ENCODE measurements at places on chromosomes 6 and 20.

DNA sequence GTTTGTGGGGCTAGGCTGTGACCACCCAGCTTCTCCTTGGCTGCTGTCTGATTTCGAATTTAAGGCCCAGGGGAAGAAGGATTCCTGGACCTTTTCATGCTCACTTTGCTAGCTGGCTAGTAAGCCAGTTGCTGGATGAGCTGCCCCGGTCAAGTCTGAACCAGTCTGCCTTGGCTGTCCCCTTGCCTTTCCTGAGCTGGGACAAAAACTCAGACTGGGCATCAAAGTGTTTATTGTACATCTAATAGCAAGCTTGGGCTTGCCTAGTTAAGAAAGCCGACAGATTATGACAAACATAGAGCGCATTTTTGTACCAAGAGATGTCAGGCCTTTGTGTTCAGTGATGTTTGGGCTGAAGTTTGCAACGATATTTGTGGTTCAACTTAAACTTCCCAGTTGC lies 750 bp upstream of the PAK5 start:
- DNase-seq = no peak

DNA sequence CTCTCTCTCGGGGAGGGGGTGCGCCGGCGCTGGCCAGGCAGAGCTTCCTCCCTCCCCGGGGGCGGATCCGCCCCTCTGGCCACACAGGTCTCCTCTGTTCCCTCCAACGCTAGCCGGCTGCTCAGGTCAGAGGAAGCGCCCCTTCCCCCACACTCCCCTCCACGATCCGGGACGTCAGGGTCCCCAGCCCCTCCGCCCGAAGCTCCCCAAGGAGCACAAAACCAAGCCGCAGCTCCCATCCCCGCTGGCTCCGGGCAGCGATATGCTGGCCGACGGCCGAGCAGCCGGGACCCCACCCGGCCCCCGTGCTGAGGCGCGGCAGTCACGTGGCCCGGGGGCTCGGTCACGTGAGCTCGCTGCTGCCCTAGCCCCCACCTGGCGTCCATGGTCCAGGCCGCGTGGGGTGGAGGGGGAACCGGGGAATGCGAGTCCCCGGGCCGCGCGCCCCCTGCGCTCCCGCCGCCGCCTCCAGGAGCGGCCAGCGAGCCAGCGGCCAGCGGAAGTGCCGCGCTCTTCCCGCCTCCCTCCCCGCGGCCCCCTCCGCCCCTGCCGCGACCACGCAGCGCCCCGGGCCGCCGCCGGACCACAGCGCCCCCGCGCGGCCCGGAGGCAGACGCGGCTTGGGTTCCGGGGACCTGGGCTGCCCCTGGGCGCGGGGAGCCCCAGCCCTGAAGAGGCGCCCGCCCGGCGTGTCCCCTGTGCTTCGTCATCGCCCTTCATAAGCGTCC lies at the start of gene SLC35B2:
SLC35B2 (minus strand) TSS at position 504 of the 728 bp plus-strand sequence; CDS start at position 386, 118 bp downstream.
- peak; percentile 53 for DNase-seq

DNA sequence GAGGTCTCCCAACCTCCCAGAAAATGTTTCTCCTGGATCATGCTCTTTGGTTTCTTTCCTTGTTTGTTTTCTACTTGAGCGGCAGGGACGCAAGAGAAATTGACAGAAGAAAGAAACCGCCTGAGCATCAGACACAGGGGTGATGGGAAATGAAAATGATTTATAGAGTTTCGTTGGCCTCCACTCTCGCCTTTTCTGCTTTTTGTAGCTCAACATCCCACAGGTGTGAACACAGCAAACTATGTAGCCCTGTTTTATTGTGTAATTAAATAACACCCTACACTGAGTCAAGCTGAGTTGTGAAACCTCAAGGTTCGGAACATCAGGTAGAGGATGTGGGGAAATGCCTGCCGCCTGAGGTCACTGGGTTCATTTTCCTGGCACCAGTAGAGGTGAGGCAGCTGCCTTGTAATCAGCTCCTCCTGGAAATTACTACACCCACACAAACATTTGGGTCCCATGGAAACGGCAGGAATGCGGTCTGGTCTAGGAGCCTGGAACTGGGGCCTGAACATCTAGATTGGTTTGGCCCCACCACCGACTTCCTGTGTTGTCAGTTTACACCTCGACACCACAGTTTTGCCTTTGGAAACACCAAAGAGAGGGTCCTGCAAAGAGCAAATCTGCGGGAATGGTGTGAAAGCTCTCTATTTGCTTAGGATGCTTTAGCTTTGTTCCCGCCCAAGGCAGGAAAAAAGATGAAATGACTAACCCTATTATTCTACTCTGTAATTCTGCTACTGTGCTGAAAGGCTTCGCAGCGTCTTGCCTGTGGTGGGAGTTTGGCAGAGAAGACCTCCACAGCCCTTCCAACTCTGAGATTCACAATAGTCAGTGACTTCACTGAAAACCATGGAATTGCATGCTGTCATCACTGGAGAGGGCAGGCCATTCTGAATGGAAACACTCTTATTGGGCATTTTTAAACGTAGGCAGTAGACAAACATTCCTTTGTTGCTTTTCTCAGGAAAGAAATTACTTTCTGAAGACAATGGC lies 53.0 kb downstream of the ADAT2 start:
- peak; percentile 5 for DNase-seq

DNA sequence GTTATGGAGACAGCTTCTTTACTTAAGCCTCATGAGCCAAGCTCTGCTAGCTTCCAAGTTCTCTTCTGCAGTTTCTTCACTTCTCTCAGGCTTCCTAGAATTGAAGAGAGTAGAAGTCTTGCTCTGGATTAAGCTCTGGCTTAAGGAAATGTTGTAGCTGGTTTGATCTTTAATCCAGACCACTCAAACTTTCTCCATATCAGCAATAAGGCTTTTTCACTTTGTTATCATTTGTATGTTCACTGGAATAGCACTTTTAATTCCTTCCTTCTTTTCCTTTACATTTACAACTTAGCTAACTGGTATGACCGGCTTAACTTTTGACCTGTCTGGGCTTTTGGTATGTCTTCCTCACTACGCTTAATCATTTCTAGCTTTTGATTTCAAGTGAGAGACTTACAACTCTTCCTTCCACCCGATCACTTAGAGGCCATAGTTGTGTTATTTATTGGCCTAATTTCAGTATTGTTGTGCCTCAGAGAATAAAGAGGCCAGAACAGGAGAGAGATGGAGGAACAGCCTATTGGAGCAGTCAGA lies 236.6 kb upstream of the BMP2 start:
- DNase-seq = no peak

DNA sequence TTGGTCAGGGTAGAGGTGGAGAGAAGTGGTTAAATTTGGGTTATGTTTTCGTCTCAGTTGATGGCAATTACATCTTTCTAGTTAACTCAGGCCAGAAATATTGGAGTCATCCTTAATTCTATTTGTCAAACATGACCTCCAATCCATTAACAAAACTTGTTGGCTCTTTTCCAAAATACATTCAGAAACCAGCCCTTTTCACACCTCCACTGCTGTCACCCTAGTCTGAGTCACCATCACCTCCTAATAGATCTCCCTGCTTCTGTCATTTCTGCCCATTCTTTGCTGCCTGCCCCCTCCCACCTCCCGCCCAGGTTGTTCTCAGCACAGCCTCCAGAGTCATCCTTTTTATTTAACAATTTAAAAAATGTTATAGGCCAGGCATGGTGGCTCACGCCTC lies 3.0 kb upstream of the ABCF1 start:
- DNase-seq = no peak

GRCh38 chr20:39042279-39043150 lies 80.4 kb downstream of the DHX35 start:
- no peak for DNase-seq

DNA sequence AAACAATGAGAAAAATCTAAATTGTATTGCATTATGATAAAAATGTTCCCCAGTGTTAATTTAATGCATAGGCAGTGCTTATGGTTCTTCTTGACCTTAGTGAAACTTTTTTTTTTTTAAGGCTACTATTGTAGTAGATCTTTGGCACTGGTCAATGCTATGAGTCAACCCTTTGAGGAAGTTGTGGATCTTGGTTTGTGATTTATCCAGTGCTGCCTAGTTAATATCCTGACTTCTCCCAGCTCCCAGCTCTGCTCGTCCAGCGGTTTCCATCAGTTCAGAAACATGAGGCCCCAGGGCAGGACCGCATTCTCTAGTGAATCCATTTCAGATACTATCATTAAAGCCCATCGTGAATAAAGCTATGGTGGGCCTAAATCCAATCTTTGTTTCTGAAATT lies 364.5 kb upstream of the JARID2 start:
- no peak for DNase-seq

DNA sequence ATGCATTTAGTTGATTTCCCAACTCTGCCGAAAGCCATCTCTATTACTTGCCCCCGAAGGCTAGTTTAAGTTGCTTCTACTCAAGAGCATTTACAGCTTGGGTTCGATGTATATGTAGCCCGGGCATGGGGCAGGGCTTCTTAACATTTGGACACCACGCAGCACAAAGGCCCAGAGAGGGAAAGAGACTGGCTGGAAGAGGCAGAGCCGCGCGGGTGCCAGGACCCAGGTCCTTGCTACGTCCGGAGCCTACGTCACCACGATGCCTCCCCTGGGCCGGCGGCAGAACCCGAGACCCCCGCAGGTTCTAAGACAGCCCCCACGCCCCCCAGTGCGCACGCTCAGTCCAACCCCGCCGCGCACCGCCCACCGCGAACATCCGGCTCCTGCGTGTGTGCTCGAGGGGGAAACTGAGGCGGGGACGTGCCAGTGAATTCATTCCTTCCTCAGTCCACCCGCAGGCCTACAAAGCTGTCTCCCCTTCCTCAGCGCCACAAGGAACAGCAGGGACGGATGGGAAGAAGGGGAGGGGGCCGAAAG lies 367 bp upstream of the PCIF1 start:
- peak; percentile 62 for DNase-seq

- DNase-seq = no peak
These were observed 9.5 kb upstream of the SFT2D1 start for GRCh38 chr6:166351715-166352285.

DNA sequence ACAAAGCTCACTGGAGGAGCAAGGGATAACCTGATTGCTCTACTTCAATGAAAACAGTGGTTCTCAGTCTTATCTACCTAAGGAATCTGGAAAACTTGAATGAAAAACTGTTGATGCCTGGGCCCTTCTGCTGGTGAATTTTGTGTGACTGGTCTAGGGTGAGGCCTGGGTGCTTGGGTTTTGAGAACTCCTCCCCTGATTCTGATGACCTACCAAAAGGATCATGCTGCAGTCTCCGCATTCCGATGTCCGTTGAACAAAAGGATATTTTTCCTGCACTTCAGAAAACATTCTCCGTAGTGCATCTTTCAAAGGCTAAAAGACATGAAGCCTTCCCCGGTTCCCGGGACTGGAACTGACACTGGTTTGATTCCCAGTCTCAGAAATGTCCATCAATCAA lies 157.9 kb downstream of the SYNDIG1 start:
- no peak for DNase-seq

- DNase-seq = no peak
These were observed 59.5 kb upstream of the NELFCD start for GRCh38 chr20:58921564-58921963.

DNA sequence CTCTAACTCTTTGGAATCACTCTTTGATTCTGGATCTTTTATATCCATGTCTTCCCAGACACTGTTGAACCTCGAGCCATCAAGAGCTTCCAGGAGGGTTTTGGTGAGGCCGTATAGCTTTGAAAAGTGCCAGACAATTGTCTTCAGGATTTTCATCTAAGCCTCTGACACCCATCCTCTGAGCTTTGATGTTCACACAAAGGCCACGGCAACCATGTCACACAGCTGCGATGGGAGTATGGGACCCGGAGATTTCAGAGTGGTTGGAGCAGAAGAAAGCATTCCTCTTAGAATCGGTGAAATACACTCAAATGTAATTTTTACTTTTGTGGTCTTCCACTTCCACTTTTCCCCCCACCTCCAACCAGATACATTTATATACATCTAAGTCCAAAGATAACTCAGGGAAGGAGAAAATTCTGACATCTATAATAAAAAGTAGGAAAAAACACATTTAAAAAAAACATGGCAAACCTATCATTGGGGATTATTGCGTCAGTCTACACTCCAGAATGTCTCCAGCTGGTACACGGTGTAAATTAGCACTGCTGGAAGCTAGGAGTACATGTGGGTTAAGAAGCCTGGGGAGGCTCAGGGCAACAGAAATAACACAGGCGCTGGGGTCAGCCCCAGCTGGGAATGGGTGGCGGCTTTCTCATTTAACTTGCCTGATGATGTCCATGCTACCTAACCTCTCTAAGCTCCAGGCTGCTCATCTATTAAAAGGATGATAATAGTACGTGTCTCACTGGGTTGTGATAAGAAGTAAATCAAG lies 92.7 kb downstream of the LY86 start:
- no peak for DNase-seq

DNA sequence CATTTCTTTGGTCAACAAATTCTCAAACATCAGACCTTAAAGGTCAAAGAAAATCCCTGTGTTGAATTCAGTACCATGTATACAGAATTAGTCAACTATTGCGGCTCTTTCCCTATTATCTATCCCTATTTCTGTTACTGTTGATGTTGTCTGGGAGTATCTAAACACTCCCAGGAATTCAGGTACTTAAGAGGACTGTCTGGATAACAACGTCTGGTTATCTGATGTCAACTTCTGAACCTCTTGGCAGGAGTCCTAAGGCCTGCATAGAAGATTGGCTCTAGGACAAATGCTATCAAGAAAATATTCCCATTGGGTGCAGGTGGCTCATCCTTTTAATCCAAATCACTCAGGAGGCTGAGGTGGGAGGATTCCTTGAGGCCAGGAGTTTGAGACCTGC lies 255.6 kb downstream of the KHDC1L start:
- no peak for DNase-seq

GRCh38 chr20:58718121-58718563 lies 25.5 kb downstream of the NPEPL1 start:
- DNase-seq = no peak

DNA sequence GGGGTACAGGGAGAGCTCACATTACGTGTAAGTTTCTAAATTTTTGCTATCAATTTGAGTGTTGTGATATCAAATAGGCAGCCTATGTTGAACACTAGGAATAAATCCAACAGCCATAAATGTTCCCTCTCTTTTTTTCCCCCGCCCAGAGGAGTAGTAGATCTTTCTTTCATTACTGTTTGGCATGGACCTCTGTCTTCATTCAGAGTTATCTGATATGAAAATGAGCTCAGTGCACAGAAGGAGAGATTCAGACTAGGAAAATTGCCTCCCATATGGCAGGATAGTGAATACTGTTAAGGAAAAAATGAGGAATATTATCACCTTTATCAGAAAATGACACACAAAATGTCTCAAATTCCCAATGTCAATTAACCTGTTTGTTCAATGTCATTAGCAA lies 110.0 kb upstream of the EYS start:
- no peak for DNase-seq

DNA sequence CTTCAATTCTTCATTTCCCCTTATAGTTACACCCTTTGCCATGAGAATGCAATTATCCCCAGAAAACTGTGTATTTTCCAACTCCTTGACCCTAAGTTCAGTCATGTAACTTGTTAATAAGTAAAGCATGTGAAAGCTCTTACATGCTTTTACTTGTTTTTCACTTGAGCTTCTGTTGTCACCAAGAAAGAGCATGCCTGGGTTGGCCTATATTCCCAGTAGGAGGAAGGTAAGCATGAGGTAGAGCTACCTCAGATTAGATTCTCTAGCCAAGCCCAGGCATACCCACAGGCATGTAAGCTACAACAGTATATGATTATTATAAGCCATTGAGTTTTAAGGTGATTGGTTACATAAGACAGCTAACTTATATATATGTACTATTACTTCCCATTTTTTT lies 101.7 kb upstream of the SMLR1 start:
- DNase-seq = no peak

GRCh38 chr6:2378046-2378657 lies 132.7 kb upstream of the GMDS start:
- DNase-seq = no peak
